ENCODE measurements at places on chromosomes 2 and 18.

- no peak for DNase-seq
Observed at GRCh38 chr2:174438146-174438886, 42.8 kb downstream of the SCRN3 start.

DNA sequence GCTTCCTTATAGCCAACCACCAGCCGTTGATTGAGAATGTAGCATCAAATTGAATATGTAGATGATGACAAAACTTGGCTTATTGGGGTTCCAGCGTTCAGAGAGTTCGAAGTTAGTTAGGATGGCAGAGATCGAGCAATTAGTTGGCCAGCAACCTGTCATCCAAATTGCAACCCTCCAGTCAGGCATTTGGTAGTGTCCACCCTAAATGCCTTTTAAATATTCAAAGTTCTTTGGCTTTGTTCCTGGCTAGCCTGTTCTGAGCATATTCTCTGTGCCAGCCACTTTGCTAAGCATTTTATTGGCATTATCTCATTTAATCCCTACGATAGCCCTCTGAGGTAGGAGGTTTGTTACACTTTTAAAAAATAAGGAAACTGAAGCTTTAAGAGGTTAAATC lies 342.8 kb downstream of the SETBP1 start:
- no peak for DNase-seq

DNA sequence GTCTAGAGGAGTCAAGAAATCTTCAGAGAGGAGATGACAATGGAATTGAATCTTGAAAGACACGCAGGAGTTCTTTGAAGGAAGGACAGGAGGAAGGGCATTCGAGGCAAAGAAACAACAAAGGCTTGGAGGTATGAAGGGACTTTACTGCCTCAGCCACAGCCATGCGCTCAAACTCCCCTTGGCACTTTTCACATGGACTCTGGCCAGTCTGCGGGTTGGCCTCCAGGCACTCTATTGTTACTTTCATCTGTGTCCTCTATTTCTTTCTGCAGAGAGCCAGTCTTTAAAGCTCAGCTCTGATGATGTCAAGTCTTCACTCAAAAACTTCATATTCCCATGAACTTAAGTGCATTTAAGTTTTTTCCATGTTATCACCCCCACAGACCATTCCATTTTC lies 95.4 kb downstream of the ZAP70 start:
- DNase-seq = no peak

GRCh38 chr2:136195226-136195625 lies 77.3 kb upstream of the CXCR4 start:
- no peak for DNase-seq

GRCh38 chr2:54308186-54308585 lies 52.2 kb upstream of the TSPYL6 start:
- DNase-seq = no peak

GRCh38 chr2:181992776-181993175 lies 7.1 kb downstream of the PPP1R1C start:
- DNase-seq = no peak

DNA sequence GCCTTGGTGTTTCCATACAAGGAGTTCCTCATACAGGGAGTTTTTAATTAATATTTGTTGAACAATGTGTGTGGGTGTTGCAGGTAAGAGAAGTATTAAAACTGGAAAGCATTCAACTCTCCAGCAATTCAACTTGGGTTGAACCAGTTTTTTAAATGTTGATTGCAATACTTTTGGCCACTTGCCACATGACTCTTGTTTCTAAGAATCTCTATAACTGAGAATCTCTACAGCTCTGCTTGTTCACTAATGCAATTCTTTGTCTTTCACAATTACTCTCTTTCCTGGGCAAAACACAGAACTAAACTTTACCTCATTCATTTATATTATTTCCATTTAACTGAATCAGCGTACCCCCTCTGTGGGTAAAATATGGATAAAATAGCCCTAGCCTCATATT lies 429.4 kb downstream of the ARHGAP15 start:
- DNase-seq = no peak

GRCh38 chr2:150729495-150729955 lies 242.1 kb upstream of the RND3 start:
- no peak for DNase-seq

- DNase-seq = no peak
Observed at GRCh38 chr2:32553829-32554432, 73.9 kb upstream of the TTC27 start.

GRCh38 chr2:54814389-54815147 lies 91.1 kb downstream of the EML6 start:
- DNase-seq = no peak
